Cerebellar cortex (tissue), 1 donor: ENCODE measurements at places on chromosomes 2 and 18.

GRCh38 chr2:53051157-53051556 lies 716.4 kb upstream of the CHAC2 start:
- DNase-seq: no peak

DNA sequence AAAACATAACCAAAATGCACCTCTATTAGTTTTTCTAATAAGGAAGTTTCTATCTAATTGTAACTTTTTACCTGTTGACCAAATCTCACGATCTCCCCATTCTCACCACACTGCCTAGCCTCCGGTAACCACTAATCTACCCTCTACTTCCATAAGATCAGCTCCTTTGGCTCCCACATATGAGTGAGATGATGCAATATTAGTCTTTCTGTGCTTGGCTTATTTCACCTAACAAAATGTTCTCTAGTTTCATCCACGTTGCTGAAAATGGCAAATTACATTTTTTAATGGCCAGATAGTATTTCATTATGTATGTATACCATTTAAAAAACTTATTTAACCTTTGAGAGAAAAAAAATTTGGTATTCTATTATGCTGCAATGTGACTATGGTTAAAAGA lies 379.0 kb upstream of the NXPH2 start:
- no peak for DNase-seq

DNA sequence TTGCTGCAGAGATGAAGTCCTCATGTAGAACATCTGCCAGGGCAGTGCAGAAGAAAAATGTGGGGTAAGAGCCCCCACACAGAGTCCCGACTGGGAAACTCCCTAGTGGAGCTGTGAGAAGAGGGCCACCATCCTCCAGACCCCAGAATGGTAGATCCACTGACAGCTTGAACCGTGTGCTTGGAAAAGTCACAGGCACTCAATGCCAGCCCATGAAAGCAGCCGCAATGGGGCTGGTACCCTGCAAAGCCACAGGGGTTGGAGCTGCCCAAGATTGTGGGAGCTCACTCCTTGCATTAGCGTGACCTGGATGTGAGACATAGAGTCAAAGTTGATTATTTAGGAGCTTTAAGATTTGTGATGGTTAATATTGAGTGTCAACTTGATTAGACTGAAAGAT lies 197.8 kb downstream of the CCDC102B start:
- no peak for DNase-seq

- DNase-seq: peak; percentile 38
Measured at GRCh38 chr2:20451341-20451740, 4.5 kb downstream of the RHOB start.

DNA sequence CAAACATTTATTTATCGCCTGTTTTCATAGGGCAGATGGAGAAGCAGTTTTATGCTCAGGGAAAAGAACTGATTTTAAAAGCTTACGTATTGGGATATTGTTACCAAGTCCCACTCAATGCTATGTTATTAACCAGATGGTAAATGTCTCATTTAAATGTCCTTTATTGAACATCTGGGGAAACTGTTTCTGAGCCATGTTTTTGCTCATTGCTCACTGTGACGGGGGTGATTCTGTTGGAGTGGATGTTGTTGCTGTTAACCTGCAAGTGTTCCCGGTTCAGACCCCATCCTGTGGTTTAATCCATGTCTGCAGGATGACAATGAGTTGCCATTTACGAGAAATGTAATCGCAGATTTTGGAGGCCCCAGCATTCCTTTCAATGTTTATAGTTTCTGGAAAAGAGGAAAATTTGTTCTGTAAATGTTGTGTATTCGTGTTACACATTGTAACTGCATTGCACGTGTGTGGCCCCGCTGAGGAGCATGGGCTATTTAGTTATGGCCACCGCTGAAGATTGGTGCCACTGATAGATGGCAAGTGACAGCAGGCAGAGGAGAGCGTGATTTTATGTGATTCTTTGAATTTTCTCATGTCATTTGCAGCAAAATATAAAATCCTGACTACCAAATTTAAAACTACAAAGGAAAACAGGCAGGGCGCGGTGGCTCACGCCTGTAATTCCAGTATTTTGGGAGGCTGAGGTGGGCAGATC lies 174.8 kb upstream of the COPS8 start:
- DNase-seq: no peak

DNA sequence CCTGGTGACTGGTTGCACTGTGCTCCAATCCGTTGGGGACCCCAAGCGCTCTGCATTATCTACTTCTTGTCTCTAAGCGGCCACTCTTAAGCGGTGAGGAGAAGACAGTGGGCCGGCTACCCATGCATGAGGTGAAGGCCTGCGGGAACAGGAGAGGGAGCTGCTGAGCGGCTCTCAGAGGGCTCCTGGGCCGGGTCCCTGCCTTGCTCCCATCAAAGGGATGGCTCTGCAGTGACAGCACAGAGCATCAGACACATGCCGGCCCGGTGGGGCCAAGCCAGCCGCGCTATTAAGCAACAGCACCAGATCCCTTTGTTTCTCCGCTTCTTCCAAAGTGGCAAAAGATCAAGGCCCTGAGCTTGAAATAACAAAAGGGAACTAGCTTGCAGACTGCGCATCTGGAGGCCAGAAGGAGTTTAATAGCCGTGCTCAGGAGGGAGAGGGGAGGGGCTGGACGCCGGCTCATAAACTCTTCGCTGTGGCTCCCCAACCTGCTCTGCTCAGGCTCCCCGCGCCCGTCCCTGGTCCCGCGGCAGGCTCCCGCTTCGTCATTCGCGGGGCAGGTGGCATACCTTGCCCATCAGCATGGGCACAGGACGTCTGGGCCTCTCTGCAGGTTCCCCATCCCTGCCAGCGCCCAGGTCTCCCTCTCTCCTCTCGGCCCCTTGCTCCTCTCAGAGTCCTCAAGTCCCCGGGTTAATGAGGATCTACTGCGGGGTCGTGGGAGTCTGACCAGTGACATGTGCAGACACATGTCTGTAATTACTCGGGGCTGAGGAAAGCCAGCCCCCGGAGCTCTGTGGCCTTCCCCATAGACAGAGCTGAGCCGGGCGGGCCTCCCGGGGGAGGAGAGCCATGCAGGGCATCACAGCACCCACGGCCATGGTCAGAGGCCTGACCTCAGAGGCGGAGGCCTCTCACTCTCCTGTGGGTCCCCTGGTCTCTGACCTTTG lies 96.7 kb downstream of the ASB1 start:
- no peak for DNase-seq

- no peak for DNase-seq
Measured at GRCh38 chr2:236293241-236293810, 29.1 kb upstream of the ASB18 start.

- DNase-seq: no peak
Measured at GRCh38 chr2:85578243-85579180, 1.1 kb downstream of the VAMP8 start.

DNA sequence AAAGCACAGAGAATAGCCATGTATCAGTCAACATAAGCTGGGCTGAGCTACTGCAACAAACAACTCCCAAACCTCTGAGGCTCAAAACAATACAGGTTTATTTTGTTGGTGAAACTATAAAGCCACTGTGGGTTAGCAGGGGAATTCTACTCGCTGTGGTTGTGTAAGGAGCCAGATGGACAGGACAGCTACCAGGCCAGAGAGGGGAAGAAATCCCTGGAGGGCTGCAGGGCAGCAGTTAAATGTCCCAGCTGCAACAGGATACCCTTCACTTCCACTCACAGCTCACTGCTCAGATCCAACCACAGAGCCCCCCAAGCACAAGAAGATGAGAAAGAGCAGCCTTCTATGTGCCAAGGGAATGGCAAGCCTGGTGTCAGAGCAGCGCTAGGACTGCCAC lies 245.9 kb upstream of the RAB6C start:
- DNase-seq: no peak

- DNase-seq: peak; percentile 89
Measured at GRCh38 chr18:13629841-13630715, 96.3 kb downstream of the FAM210A start.

DNA sequence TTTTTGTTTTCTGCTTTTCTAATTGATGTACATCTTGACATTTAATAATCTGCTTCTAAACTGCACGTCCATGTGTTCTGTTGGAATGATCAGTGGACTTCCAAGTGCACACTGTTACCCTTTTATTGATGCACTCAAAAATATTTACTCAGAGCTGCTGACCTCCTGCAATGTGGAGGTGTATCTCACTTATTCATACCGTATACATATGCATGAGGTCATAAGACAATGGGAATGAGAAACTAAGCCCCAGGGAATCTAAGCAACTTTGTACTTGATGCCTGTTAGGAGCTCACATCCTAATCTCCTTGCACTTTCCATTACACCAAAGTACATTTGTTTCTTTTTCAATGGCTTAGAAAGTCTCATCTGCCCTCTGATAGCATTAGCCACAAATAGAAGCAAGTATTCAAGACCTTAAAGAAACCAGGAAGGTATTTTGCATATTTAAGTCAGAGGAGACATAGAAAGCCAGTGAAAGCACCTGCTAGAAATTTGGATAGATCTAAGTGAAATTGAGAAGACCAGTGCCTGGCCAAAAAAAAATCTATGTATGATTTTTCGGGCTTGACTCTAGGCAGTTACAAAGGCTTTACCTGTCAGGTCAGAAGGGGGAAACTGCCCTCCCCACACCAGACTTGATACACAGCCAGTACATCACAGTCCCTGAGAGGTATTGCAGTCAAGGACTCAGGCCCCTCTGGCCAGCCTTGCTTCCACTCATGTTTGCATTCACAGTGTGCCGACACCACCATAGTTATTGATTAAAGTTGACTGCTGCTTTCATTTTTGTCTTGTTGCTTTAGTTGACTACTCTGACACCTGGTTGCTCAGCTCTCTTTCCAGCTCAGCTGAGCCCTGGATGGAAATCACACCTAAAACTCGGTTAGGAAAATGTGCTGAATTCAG lies 391.7 kb upstream of the CYRIA start:
- DNase-seq: no peak

GRCh38 chr2:35538796-35539195 lies 816.8 kb upstream of the CRIM1 start:
- no peak for DNase-seq

- no peak for DNase-seq
Measured at GRCh38 chr2:206462240-206462854, 19.0 kb downstream of the ADAM23 start.

- DNase-seq: no peak
Measured at GRCh38 chr2:167294776-167295140, 406.5 kb downstream of the XIRP2 start.

DNA sequence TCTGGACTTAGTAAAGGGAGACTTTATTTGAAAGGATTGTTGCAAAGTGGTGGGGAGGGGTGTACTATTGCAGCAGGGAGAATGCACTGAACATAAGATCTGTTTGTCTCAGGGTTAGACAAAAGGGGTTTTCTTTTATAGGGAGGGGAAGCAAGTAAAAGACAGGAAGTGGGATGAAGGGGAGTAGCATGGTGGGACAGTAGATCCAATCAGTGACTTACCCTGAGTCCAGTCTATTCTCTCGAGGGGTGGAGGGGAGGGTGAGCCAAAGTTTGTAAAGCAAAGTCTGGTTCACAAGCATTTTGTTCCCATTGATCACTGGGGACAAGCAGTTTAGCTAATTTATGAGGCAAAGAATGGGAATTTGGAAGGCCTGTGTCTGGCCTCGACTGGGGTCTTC lies 35.0 kb upstream of the CYP27C1 start:
- DNase-seq: no peak

DNA sequence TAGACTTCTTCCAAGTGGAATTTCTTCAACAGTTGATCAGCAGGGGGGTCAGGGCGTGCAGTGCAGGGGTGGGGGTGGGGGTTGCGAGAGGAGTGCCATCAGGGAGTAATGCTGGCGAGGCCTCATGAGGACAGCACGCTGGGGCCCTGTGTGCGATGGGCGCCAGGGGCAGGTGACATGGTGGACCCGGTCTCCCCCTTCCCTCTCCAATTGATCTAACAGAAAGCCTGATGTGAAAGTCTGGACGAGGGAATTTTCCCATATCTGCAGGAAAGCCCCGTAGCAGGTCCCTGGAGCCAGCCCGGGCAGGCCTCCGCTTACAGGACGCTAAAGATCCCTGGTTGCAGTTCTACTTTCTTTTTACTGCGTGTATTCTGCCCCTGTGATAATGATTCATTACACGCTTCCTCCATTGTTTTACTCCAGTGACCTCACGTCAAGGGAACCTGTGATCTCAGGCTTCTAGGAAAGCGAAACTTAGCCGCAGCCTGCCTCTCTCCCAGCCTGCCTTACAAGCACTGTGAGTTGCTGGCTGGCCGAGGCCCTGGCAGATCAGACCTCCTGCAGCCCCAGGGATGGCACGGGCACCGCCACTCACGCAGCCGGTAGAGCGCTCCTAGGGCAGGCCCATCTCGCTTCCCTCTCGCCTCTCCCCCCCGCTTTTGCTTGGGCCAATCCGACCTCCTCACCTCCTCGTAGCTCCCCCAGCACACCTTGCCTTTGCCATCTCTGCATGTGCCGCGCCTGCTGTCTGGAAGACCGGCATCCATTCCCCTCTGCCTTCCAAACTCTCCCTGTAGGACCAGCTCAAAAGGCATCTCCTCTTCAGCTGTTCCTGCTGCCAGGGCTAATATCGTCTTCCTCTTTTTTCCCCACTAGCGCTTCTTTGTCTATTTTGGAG lies 19.2 kb downstream of the NEURL3 start:
- DNase-seq: peak; percentile 75

DNA sequence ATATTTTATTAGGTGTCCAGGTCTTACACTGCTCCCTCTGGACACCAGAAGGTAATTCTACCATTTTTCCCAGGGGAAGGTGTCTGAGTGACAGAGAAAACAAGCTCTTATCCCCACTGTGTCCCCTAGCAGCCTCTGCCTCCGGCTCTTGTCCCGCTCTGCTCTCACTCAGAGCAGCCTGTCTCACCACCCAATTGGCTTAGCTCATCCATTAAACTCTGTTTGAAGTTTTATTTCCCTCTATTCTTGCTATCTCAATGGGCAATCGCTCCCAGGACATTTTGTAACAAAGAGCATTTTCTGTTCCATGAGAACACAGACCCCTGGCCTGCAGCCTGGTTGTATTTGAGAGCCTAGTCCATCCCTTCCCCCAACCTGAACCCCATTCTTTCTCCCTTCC lies 90.6 kb upstream of the LDAH start:
- no peak for DNase-seq

DNA sequence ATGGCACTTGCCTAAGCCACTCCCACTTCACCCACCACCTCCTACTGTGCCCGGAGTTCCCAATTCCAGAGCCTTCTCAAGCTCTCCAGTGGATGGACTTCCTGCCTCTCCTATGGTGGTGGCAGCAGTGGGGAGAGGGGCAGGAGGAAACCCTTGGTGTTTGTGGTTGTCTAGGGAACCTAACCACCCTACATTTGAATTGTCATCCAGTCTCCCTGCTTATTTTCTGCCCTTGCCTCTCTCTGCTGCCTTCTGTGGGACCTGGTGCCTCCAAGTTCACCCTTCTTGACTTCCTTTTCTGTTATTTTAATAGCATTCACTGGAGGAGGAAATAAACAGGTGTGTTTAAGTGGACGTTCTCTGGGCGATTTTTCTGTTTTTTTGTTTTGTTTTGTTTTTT lies 50.0 kb upstream of the HPCAL1 start:
- DNase-seq: no peak

- DNase-seq: no peak
Measured at GRCh38 chr18:48973731-48974130, 23.0 kb upstream of the SMAD7 start.

DNA sequence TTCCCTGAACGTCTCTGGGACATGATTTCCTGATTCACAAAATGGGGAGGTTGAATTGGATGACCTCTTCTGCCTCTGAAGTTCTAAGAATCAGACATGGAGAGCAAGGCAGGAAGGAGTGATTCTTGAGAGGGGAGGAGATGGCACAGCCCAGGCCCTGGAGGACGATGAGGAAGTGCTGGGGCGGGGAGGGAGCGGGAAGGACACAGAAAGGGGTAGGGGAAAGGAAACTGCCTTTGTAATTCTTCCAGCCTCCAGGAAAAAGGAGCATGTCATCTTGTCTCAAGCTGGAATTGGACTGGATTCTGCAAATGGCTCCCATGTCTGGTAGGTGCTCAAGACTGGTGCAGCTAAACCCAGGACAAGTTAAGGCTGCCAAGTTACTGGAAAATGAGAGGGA lies 97.0 kb upstream of the NCK2 start:
- no peak for DNase-seq
